GM13976 (cell line): ENCODE measurements at places on chromosomes 13 and 19.

DNA sequence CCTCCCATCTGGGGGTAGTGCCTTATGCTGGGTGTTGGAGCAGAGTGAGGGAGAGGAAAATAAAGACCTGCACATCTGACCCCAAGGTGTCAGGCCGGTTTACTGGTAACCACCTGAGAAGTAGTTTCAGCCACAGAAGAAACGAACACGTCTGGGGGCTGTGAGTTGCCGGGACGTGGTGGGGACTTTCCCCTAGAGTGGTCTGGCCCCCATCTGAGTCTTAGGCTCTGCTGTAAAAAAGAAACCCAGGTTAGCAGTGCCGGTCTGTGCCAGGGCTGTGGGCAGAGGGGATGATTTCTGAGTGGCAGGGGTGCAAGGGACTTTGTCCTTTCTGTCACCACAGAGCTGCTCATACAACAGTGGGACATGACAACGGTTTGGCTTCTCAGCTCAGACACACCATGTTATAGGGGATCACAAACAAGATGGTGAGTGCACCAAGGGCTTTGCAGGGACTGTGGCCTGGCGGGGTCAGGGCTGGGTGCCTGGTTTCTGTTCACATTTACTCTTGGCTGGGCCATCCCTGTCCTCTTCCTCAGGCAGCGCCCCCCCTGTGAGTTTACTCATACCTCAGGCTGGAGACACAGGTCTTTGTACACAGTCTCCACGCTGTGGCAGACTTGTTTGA is 9.0 kb downstream of the GCDH start:
- peak; percentile 80 for DNase-seq

DNA sequence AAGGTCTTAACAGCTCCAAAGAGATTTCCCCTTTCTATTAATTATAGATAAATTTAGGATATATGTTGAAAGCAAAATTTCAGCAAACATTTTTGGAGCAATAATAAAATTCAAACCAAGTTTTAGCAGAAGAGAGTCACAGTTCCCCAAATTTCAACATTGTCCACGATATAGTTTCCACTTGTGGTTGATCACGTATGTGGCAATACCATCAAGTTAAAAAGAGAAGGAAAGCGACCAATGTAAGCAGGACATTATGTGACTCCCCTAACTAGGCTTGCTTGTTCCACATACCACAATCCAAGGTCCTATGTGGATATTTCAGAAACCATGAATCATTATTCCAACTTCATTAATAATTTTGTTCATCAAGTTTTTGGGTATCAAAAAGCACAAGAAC is 52.8 kb downstream of the ELF1 start:
- no peak for DNase-seq

DNA sequence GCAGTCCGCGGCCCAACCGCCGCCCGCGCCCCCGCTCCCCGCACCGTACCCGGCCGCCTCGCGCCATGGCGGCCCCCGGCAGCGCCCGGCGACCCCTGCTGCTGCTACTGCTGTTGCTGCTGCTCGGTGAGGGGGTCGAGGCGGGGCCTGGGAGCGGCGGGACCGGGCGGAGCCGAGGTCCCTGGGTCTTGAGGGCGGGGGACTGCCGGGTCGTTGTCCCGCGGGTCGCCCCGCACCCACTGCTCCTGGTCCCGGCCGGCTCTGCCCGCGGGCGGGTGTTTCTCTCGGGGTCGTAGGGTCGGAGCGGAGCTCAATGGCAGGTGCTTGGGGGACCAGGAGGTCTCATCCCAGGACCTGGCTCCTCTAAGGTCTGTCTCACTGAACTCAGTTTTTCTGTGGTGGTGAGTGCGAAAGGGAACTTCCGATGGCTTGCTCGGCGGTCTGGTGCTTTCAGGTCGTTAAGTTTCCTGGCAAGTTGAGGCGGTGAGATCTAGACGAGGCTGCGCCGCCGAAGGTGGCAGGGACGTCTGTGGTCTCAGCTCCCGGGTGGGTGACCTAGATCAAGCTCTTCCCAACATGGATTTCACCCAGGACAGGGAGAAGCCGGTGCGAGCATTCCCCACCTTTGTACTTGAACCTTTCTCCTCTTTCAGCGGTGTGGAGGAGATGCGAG is 467 bp downstream of the LAMP1 start:
- peak; percentile 63 for DNase-seq

- DNase-seq: peak; percentile 39
These were observed 1.8 kb downstream of the FGF14 start for GRCh38 chr13:102399791-102400674.

- DNase-seq: no peak
These were observed 16.2 kb upstream of the LAIR1 start for GRCh38 chr19:54380897-54381296.

DNA sequence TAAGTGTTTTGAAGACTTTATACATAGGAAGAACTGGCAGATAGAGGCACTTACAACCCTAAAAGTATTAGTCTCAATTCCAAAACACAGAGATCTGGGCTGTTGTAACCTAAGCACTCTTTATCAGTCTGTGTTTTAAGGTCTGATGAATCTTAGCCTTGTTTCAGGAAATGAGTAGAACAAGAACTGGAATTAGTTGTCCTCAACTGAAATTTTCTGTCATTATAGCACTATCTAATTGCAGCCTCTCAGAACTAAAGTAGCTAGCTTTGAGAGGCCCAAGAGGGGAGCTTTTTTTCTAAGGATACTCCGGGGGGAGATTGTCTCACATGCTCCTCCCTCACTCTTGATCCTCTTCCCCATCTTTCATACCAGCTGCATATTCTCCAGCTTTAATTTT is 13.1 kb downstream of the HNRNPM start:
- DNase-seq: no peak

GRCh38 chr13:104920091-104920490 is 1615.4 kb downstream of the EFNB2 start:
- DNase-seq: no peak

DNA sequence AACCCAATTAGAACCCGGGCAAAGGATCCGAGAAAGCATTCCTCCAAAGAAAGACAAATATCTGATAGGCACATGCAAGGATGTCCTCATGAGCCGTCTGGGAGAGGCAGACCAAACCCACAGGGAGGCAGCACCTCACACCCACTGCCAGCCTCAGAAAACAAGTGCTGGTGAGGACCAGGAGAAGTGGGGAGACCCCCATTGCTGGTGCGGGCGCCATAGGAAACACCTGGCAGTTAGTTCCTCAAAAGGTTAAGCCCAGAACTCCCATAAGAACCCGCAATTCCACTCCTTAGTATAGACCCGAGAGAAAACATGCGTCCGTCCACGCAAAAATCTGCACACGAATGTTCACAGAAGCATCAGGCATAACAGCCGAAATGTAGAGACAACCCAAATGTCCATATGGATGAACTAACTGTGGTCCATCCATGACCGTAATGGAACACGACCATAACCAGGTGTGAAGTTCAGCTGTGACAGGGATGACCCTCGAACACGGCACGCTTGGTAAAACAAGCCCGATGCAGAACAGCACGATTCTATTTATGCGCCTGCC is 7.9 kb downstream of the ZNF787 start:
- DNase-seq: no peak

GRCh38 chr13:67725999-67726398 is 495.9 kb upstream of the PCDH9 start:
- no peak for DNase-seq

GRCh38 chr19:48603850-48604249 is 2.7 kb upstream of the SPACA4 start:
- no peak for DNase-seq

- DNase-seq: peak; percentile 99
These were observed at the start of gene ATG4D for GRCh38 chr19:10543420-10544241. ATG4D (plus strand) TSS chr19:10543904; CDS start chr19:10544091, 187 bp downstream.

DNA sequence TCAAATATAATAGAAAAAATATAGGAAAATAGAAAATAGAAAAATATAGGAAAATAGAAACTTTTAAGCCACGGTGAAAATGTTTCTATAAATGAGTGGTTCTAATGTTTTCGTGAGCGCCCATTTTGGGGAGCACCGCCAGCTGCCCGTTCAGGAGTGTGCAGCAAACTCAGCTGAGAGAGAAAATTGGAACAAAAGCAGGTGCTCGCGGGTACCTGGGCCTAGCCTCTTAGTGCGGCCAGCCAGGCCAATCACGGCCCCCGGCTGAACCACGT is 204 bp upstream of the PDX1 start:
- DNase-seq: no peak

DNA sequence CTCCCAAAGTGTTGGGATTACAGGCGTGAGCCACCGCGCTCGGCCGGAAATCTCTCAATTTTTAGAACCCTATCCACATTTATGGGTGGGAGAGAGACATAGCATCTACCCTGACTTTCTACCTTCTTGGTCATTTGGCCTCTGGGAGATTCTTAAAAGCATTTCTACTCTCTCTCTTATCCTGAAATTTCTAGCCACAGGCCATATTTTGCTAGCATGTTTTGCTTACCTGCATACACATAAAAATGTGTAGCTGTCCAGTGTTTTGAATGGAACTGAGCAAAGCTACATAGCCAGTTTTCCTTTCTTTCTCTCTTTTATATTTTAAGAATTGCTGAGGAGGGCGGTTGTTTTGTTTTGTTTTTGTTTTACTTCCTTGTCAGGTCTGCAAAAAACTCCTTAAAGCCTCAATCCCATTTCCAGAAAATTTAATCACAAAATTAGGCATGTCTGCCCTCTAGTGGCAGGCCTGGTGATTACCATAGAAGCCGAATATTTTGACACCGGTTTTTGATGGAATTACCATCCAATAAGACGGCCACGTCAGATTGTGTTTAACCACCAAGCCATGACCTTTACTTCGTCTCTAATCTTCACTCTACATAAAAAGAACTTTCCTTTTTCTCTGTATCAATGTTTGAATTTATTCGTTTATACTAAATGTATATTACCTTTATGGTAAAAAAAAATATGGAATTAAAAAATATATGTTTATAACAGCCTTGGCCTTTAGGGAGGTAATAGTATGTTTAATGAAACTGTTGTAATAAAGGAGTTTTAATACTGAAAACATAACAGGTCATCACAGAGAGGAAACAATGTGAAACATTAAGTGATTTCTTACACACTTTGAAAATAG is 34.4 kb upstream of the OXGR1 start:
- DNase-seq: peak; percentile 67

GRCh38 chr19:18491995-18492953 is 29.6 kb downstream of the ELL start:
- DNase-seq: no peak

- DNase-seq: no peak
These were observed 33.1 kb upstream of the ZNF331 start for GRCh38 chr19:53504885-53505284.

GRCh38 chr19:4391306-4391693 is 9.0 kb downstream of the SH3GL1 start:
- DNase-seq: no peak

DNA sequence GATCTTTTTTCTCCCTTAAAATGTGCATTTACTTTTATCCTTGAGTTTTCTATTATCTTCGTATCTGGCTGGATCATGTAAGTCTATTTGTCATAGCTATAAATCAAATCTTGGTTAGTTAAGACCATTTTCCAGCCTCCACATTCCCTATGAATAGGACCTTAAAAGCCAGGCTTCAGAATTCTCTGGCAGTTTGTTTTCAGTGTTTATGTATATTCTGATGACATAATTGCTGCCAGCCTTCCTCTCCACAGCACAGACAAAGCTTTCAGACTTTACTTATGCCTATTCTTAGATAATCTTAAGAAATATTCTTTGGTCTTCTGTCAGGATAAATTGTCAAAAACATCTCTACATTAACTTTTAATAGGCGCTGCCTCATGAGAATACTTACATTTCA is 870.8 kb upstream of the SPRY2 start:
- no peak for DNase-seq

DNA sequence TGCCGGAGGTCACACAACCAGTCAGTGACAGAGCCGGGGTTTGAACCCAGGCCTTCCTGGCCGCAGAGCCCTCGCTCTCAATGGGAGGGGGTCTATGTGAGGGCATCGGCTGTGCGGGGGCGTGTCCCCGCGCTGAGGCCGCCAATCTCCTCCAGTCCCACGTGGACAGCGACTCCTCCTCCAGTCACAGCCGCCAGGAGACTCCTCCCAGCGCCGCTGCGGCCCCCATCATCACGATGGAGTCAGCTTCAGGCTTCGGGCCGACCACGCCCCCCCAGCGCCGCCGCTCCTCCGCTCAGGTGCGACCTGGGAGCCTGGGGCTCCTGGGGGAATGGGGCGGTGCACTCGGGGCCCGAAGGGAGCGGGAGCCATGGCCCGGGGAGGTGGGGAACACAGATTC is 6.0 kb downstream of the SPRED3 start:
- peak; percentile 86 for DNase-seq

GRCh38 chr13:36211567-36211966 is 2.8 kb downstream of the SOHLH2 start:
- DNase-seq: no peak

DNA sequence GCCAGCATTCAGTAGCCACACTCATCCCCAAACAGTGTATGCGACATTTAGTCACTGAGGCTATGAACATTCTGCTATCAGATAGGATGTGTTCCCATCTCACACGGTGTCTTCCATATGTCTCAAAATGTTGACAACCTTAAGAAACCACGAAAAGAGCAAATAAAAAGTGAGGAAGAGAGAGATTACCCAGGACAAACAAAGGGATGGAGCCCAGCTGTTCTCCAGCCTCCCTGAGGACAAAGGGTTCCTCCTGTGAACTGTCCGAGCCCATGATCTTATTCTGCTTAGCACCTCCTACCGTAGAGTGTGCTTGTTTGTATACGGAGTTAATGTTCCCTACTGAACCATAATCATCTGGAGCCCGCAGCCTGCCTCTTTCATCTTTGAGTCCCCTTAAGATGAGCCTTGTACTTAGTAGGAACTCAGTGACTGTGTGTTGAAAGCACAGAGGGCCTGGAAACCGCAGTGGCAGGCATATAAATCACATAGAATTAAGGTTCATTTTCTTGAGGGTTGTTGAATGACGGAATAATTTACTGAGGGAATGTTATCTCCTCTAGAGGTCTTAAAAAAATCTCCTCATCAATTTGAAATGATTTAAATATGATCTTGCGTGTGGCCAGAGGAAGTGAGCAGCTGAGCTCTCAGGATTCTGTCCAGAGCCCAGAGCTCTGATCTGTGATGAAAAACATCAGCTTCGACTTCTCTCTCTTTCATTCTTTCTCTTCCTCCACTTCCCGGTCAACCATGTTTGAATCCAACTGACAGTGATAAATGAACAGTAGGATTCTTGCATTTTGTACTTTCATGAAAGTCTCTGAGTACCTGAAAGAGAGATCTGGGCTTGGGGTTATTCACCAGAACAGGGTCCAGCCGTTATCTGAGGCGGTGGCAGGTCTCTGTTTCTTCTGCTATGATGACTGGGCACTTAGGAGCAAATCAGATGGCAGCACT is 200.5 kb downstream of the KLF5 start:
- DNase-seq: no peak

- DNase-seq: no peak
These were observed 59.4 kb downstream of the ZAR1L start for GRCh38 chr13:32255724-32256109.
